ENCODE measurements at places on chromosomes 13 and 19.

DNA sequence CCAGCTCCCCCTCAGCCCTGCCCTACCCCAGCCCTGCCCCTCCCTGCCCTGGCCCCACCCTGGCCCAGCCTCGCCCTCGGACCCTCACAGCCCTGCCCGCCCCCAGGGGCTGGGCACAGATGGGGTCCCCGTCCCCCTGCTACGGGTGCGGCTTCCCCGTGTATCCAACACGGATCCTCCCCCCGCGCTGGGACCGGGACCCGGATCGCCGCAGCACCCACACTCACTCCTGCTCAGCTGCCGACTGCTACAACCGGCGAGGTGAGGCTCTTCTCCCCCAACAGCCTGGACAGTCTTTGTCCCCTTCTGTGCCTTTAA is 5.2 kb downstream of the SHFL start:
- no peak for DNase-seq

GRCh38 chr19:8242211-8242821 is 33.1 kb downstream of the CERS4 start:
- DNase-seq, result no peak

DNA sequence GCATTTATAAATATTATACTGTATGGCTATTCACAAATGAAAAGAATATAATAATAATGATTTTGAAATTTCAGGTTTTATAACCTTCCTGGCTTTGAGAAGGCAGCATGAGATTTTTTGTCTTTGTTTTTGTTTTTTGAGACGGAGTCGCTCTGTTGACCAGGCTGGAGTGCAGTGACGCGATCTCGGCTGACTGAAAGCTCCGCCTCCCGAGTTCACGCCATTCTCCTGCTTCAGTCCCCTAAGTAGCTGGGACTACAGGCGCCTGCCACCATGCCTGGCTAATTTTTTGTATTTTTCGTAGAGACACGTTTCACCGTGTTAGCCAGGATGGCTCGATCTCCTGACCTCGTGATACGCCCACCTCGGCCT is 64.1 kb downstream of the ZNF429 start:
- no peak for DNase-seq

DNA sequence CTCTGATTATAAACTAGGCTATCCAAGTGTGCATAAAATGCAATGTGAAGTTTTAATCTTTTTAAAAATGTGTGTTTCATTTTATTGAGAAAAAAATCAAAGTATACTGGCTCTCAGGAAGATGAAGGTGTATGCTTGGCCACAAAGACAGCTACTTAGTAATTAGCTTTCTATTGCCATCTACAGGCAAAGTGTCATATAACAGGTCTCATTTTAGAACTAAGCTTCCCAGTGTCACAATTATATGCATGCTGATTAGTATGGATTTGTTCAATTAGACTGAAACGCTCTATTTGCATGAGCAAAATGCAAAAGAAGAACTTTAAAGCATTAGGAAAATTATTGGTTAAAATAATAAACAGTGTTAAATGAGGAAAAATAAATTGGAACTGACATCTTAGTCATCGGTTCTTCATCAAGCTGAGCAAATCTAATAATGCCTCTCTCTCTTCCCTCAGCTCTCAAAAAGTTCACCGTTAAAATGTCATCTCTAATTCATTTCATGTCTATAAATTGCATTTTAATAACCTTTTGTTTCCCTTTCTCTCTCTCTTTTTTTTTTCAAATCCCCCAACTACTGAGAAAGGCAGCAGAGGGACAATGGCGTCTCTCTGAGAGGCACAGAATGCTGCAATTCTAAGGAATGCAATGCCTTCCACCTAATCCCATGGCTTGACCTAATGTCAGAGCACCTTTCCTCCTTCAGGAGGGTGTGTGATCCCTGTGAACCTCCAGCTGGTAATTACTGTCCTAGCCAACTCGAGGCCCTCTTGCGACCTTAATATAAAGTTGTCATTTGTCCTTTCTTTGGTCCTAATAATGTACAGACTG is 313.1 kb upstream of the MAB21L1 start:
- DNase-seq, result peak; percentile 23

GRCh38 chr19:29598036-29598435 is 8.0 kb upstream of the POP4 start:
- DNase-seq, result no peak

GRCh38 chr13:21338156-21338555 is 120.9 kb downstream of the ZDHHC20 start:
- DNase-seq, result no peak

GRCh38 chr19:30778061-30778460 is 405.9 kb downstream of the ZNF536 start:
- DNase-seq, result no peak

DNA sequence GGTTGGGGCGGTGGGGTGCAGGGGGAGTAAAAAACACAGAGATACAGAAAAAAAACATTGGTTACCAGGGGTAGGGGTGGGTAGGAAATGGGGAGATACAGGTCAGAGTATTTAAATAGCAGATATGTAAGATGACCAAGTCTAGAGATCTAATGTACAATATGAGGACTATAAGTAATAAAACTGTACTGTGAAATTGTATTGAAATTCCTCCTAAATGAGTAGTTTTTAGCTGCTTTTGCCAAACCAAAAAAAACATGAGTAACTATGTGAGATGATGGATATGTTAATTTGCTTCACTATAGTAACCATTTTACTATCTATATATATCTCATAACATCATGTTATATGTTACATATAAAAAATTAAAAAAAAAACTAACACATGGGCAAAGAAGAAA is 29.6 kb downstream of the VWA8 start:
- peak; percentile 11 for DNase-seq

GRCh38 chr19:15631817-15632216 is 8.9 kb upstream of the CYP4F3 start:
- no peak for DNase-seq

GRCh38 chr13:74077375-74077774 is 56.8 kb downstream of the KLF12 start:
- DNase-seq, result no peak

- DNase-seq, result no peak
These were observed 43.1 kb downstream of the SLITRK1 start for GRCh38 chr13:83839146-83839545.

- DNase-seq, result no peak
These were observed 7.1 kb downstream of the SERTM1 start for GRCh38 chr13:36680913-36681312.

GRCh38 chr13:37453246-37453645 is 145.3 kb downstream of the POSTN start:
- peak; percentile 41 for DNase-seq

DNA sequence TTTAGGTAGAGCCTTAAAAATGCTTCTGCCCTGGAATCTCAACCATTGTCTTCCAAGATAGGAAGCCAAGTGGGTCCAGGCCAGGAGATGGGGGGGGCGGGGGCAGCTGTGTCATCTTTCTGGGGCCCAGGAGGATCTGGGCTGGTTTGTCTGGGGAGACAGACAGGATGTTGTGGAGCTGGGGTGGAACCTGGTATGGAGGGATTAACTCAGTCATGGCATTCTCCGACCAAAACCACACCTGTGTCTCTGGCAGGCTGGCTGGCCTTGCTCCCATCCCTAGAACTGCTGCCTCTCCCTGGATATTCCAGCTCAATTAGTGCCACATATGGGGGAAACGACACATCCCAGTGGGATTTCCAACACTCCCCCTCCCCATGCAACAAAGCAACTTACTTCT is 2.7 kb upstream of the MAP2K7 start:
- DNase-seq, result no peak

- peak; percentile 19 for DNase-seq
These were observed 27.4 kb upstream of the VN1R4 start for GRCh38 chr19:53294786-53295441.

DNA sequence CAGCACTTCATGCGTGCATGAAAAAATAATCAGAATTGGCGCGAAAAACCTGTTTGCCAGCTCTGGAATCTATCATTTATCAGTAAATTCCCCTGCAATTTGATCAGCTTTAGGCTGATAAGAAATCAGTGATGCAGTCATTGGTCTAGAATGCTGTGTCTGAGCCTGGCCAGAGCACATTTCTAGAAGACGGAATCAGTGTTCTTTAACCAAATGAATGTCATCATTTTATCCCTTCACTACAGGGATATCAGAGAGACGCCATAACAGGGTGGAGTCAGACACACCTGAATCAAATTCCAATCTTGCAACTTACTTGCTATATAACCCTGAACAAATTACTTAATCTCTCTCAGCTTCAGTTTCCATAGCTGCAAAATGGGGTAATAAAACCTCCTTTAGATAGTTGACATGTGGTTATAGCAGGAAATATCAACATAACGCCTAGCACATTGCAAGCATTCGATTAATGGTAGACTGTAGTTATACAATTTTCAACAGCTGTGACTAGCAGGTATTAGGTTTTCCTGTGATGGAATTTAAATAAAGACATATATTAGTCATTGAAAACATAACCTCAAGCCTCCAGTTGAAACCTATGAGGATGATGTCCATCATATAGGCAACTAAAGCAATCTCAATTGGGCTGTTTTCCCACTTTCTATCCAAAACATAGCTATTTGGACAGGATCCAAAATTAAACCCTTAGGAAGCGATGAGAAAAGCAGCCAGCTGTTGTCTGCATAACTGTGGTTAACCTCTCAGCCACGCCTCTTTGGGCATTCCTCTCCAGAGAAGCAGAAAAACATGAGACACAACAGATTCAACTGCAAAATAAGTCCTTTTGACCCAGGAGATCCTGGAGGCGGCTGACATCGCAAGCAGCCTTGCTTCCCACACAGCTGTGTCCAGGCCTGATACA is 51.6 kb upstream of the UBL3 start:
- peak; percentile 98 for DNase-seq

DNA sequence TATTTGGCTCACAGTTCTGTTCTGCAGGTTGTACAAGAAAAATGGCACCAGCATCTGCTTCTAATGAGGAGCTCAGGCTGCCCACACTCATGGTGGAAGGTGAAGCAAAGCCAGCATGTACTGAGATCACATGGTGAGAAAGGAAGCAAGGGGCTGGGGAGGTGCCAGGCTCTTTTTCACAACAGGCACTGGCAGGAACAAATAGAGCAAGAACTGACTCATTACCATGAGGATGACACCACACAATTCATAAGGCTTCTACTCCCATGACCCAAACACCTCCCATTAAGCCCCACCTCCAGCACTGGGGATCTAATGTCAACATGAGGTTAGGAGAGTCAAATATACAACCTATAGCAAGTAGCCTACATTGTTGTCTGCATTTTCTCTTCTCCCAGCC is 522.6 kb downstream of the RFC3 start:
- DNase-seq, result peak; percentile 65

DNA sequence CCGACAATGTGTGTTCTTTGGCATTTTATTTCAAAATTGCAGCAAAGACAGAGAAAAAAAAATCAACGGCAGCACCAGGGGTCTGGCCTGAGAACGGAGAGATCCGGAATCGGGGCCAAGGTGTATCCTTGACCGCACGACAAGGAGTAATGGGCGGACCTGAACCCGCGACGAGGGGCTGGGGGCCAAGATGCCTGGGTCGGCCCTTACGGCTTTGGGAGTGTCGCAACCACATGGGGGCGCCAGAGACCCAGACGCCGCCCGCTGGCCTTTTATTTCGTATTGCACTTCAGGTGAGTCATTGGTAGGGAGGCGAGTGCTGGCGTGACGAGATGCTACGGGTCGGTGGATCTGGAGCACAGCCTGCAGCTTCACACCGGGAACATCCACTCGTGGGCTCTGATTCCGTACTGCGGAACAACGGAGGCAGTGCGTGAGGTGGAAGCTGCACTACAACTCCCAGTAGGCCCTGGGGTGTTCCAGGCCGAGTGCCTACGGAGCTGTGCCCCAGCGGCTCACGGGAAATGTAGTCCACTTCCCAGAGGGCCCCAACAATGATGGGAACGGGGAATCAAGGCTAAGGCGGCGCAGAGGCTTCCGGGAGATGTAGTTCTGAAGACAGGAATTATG is 15.7 kb downstream of the BCAT2 start:
- DNase-seq, result peak; percentile 94

DNA sequence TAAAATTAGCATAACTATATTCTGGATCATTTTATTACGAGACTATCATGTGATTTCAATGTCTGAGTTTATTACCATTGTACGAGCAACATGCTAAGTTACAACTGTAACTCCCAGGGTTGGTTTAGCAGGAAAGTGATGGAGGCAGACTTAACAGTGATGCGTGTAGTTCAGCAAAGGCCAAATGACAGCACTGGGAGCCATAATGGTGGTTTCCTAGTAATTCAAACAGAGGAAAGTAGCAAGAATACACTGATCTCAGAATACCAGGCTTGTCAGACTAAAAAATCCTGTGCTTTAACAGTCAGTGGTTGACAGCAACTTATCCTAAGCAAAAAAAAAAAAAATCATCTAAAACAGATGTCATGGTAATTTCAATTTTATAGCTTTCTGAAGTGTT is 229.6 kb downstream of the KLF12 start:
- no peak for DNase-seq

GRCh38 chr13:112990783-112991182 is 21.8 kb downstream of the MCF2L start:
- no peak for DNase-seq

DNA sequence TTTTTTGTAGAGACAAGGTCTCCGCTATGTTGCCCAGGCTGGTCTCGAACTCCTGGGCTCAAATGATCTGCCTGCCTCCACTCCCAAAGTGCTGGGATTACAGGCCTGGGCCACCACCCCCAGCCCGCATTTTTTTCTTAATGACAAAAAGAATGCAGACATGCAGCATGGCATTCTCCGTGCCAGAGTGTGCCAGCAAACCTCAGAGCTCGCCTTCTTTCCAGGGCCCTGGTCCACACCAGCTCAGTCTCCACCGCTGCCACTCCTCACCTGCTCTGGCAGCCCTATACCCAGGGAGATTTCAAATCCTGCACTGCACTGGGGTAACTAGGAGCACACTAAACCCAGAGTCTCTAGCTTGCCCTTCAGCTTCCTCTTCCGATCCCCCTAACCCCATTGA is 41.7 kb downstream of the ZIC5 start:
- DNase-seq, result no peak

- no peak for DNase-seq
These were observed 80.3 kb downstream of the UFM1 start for GRCh38 chr13:38429916-38430315.

DNA sequence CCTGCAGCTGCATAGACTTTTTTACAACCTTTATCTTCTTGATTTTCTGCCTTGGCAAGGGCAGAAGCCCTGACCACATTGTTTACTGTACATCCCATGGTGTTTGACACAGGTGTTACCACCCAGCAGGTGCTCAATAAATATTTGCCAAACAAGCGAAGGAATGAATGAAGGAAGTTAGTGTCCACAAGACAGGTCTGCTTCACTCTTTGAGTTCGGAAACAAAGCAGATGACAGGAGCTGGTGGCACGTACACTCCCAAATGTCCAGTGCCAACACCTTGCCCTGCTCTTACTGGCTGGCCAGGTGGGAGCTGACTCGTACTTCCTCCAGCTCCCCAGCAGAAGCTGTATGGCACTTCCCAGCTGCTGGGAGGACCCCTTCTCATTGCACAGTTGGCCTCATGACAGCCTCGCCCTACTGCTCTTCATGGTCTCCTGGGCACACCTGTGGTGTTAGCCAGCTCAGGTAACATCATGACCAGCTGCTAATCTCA is 22.0 kb upstream of the MUC16 start:
- DNase-seq, result no peak

DNA sequence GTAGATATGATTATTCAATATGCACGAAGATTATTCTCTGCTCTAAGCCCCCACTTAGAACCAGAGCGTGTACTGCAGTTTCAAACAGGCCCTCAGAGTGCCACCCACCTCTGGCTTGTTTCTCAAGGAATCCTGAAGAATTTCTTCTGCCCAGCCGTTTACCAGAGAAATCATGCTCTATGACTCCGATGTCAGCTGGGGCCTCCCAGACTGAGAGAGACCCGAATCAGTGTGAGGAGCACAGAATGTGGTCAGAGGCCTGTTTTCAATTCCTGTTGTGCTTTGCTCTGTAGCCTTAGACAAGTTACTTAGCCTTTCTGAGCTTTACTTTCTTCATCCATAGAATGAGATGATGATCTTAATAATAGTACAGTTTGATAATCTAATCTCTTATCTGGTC is 5.5 kb downstream of the PNMA8C start:
- no peak for DNase-seq

All from LHCN-M2 (cell line).